G401 (cell line): ENCODE measurements at places on chromosomes 5 and 9. TPM values are rescaled to one million over a fixed set of nuclear protein-coding genes. Genes with fewer than 3 reads are reported as not detected.

The TMC1 gene
- not detected in 2 replicates for total RNA-seq

The SLC25A2 gene
- not detected in 2 replicates for total RNA-seq

The SPINK6 gene
- not detected in 2 replicates for total RNA-seq

The OTP gene
- total RNA-seq, result not detected in 2 replicates

The HNRNPK gene
- total RNA-seq, result 1,038 and 1,243 TPM in 2 replicates

The FOXD4L3 gene
- not detected in 2 replicates for total RNA-seq

The ERGIC1 gene
- 21.3 and 28.7 TPM in 2 replicates for total RNA-seq
